ENCODE measurements at places on chromosomes 3 and 15.

DNA sequence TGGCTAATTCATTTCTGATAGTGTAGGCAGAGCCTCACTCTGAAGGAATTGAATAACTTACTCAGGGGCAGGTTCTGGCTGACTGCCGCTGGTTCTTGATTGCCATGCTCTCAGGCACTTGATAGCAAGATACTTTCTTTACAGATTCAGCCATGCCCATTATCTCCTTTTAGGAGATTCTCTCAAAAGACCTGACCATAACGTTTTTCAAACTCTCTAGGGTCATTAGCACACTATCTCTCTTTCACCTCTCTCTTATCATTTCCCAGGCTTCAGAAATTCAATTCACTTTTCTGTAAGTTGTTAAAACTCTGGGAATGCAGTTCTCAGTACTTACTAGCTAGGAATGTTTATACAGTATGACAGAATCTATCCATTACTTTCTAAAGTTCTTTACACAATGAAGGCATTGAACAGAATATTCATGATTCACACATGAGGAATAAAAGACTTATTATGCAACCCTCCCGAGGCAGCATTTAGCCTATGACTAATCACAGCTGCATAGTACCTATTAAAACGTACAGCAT is 850.3 kb upstream of the CADM2 start:
- peak; percentile 67 for DNase-seq

- DNase-seq: no peak
Observed at GRCh38 chr3:170749765-170750477, 120.1 kb downstream of the RPL22L1 start.

DNA sequence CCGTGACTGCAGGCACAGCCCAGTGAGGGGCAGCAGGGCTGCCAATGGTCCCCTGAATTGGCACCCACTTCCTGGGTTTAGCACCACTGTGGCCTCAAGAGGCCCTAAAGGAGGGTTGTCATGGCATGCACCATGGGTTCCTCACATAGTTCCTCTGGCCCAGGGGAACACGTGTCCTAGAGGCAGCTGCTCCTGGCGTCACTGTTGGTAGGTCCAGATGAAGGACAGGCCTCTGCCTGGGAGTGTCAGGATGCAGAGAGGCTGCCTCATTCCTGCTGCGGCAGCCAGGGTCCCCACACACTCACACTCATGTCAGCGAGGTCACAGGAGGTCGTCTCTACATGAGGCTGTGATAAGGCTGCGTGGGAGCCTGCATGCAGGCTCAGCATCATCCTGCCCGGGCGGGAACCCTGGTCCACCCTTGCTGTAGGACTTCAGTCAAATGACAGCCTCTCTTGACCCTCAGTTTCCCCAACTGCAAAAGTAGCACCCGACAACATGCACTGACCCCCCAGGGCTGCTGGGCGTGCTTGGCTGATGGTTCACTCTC is 26.1 kb upstream of the SFMBT1 start:
- DNase-seq: no peak

DNA sequence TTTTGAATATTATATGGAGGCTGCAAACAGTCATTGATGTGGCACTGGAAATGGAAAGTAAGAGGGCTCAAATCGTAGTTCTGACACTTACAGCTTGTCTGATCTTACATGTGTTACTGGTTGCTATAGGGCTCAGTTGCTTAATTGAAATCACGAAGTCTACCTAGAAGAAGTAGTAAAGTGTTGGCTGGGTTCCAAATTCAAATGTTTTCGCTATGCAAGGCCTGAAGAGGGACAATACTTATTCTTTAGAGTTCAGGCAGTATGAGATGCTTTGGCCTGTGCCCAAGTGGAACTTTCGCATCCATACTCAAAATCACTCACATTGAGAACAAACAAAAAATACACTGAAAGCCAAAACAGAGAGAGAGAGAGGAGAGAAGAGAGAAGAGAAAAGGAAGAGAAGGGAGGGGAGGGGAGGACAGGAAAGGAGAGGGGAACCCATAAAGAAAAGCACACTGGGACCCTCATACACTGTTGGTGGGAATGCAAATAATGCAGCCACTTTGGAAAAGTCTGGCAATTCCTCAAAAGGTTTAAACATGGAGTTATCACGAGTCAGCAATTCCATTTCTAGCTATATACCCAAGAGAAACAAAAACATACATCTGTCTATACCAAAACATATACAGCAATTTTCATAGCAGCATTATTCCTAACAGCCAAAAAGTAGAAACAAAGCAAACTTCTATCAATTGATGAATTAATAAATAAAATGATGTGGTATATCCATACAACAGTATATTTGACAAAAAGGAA is 2.9 kb upstream of the FXR1 start:
- DNase-seq: no peak

DNA sequence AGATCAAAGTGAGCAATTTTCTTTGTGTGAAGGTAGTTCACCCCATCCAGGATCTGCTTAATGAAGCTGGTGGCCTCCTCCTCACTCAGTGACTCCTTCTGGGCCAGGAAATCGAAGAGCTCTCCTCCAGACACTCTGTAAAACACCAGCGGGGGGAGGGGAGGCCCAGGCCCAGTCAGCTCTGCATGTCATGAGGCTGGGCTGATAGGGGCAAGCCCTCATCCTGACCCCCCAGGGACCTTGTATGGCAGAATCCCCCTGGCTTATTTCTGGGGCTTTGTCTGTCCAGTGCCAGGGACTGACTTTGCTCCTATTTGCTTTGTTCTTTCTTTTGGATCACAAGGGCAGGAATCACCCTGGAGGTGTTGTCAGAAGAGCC is 74.9 kb downstream of the DAPK2 start:
- no peak for DNase-seq

GRCh38 chr3:89947337-89947954 is 840.0 kb downstream of the EPHA3 start:
- no peak for DNase-seq

DNA sequence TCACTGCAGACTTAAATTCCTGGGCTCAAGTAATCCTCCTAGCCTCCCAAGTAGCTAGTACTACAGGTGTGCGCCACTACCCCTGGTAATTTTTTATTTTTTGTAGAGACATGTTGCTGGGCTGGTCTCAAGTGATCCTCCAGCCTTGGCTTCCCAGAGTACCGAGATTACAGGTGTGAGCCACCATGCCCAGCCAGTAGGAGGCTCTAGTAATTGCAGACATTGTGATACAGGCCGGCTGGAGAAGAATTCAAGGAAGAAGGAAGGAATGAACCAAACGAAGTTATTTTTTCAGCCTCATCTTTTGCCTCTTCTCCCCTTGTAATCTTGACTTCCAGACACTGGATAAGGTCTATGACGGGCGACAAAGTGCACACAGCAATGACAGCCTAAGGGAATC is 3.2 kb upstream of the PPP4R2 start:
- no peak for DNase-seq

DNA sequence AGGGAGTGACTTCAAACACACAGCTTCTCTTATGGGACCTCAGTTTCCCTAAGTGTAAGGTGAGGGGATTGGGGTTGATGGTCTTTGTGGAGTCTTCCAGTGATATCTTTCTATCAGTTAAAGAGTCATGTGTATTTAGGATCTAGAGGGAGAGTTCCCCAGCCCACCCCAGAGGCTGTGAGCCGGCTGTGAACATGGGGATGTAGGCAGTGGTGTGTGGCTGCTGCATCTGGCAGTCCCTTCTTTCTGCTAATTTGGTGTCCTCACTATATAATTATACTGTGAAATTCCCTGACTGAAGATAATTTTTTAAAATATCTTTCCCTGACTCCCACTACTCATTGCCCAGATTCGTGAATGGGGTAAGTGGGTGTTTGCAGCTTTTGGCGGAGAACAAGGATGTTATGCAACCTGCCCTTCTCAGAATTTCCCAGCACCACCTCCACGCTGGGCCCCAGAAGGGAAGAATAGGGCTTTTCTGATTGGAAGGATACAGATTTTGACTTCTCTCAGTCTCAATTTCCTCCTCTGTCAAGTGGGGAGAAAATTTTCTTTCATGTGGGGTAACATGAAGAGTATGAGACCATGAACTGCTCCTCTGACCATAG is 79.0 kb upstream of the RASGRF1 start:
- no peak for DNase-seq

DNA sequence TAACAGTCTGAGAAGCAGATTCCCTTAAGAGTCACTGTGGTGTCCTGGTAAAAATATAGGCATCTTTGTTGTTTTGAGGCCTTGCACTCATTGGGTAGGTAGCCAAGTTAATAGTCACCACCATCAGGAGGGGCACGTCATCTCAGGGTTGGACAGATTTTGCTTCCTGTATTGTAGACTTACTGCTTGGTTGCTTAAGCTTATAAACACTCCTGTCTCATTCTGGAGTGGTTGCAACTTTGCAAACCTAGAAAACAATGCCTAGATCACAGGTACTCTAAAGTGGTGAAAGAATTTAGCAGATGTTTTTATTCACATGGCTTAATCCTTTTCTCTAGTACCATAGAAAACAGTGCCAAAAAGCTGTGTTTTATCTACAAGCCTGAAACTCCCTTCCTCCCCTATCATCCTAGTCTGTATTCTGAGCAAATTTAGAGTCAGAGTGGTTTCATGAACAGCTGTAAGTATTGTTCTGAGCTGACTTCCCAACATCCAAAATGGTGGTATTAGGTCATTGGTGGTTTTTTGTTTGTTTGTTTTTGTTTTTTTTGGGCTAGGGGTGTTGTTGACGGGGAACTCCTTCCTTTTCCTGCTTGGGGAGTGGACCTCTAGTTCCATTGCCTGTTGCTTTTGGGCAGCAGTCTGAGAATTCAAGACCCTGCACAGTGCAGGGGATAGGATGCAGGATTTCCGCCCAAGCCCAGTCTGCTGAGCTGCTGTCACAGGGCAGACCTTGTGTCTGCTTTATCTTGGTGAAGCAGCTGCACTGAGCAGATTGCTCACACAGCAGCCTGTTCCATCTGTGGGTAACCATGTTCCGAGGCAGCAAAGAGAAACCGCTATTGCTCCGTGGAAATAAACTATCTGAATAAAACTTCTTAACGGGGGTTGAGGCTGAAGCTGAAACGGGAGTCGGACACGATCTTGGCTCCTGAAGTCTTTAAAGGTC is 202.0 kb downstream of the AKAP13 start:
- peak; percentile 8 for DNase-seq

DNA sequence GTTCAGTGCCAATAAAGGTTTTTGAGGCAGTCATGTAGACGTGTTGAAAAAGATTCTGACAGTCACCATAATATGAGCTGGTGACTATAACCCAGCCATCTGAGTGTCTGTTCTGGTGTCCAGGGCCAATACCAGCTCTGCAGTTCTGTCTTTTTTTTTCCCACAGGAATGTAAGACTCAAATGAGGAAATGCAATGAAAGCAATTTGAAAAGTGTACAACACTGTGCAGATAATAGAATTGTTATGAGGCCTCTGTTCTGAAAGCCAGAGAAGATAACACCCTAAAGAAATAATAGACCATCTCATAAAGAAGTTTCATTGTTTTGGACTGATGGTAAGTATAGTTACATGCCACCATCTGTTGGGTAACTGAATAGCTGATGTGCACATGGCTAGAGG is 57.1 kb downstream of the CLDN1 start:
- DNase-seq: no peak

GRCh38 chr3:128501431-128501830 is 8.4 kb upstream of the GATA2 start:
- no peak for DNase-seq

- DNase-seq: no peak
Observed at GRCh38 chr3:458653-459310, 262.2 kb downstream of the CHL1 start.

- no peak for DNase-seq
Observed at GRCh38 chr3:9403463-9403862, 6.0 kb downstream of the SETD5 start.

DNA sequence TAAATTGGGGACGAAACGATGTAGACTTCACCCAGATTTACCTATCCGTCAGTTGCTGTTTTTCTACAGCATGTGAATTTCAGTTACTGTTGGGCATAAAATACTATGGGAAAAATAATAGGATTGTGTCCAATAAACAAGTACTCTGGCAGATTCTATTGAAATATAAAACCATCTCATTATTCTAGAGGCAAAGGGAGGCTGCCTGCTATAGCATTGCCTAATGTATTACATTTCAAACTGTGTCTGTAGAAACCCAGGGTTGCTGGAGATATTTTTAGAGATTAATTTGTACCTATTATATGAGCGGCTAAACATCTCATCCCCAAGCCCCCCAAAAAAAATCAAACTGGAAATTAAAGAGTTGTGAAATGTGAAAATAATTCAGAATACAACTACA is 159.6 kb upstream of the IL12A start:
- DNase-seq: no peak

- no peak for DNase-seq
Observed at GRCh38 chr3:38374221-38374620, 27.6 kb downstream of the XYLB start.

DNA sequence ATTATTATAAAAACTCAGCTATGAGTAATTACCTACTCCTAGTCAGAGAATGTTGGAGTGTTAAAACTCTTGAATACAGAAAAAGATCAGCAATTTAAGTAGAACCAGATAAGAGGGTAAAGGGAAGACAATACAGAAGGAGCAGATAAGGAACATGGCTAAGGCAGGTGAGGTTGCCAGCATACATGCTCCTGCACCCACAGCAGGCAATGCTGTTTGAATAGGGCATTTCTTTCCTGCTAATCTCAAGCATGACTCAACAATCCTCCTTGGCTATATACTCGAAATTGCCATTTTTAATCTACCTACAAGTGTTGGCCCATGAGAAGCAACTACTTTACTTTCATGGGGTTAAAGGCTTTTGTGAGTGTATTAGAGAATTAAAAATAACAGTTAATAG is 494.5 kb downstream of the DIPK2A start:
- DNase-seq: no peak

DNA sequence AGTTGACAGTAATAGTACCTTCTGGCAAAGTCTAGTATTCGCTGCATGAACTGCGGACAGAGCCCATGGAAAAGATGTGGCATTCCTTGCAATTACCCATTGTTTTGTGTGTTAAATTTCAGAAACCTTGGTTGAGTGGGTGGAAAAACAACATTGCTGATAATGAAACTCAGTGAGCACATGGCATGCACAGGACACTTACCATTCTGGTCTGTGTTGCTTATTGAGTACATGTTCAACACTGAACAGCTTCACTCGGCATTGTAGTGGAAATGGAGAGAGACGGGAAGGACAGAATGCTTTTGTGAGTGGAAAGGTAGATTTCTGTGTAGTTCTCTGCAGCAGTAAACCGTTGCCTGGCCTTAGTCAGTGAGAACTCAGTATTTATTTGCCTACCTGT is 165.3 kb downstream of the FNDC3B start:
- DNase-seq: no peak

DNA sequence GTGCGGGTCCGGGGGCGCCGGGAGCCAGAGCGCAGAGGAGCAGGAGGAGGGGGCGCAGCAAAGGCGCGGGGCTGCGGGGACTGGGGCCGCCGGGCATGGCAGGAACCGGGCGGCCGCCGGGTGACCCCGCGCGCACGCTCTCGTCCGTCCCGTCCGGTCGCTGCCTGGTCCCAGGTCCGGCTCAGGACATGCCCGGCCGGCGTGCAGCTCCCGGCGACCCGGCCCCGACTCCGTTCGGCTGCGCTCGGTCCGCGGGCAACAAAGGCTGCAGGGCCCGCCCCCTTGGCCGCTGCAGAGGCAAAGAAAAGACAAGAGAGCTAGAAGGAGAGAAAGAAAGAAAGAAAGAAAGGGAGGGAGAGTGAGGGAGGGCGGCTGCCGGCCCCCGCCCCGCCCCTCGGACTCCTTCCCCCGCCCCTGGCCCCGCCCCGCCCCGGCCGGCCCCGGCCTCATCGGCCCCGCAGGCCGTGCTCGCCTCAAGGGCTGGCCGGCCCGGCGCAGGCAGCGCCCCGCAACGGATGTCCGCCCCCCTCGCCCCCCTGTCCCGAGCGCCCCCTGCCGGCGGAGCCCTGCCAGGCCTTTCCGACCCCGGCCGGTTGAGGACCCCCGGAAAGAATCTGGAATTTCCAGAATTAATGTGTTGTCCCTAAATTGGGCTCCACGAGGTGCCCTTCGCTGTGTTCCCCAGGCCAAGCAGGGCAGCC is at the start of gene ADAMTS7:
ADAMTS7 (minus strand) TSS at position 341 of the 701 bp plus-strand sequence; CDS start at position 97, 244 bp downstream.
- no peak for DNase-seq

Data from RCC 7860 (cell line).